Right lung (tissue), 10 donors: ENCODE measurements at places on chromosomes 13 and 19.

DNA sequence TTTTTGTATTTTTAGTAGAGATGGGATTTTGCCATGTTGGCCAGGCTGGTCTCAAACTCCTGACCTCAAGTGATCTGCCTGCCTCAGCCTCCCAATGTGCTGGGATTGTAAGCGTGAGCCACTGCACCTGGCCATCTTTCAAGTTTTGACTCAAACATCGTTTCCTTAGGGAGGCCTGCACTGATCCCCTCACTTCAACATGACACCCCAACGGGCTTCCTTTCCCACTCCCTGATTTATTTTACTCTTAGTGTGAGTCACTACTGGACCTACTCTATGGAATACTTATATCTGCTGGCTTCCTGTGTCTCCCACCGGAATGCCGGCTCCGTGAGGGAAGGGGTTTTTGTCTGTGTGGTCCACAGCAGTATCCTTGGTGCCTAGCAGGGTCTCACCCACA lies 4.5 kb upstream of the ADAMTS10 start:
- no peak for DNase-seq

DNA sequence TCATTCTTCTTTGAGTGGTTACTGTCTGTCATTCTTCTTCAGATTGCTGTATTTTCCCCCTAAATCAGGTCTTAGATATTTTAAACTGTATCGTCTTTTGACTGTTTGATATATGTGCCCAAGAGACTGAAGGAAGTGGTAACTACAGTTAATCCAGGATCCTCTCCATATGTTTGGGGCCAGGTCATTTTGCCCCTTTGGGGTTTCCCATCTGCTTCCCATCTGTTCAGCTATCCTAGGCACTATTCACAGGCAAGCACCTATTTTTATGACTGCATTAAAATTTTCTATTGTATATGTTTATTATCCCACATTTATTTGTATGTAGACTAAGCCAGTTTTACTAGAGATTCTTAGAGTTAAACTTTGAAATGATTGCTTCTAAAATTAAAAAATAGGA lies 244.2 kb downstream of the PCCA start:
- no peak for DNase-seq

DNA sequence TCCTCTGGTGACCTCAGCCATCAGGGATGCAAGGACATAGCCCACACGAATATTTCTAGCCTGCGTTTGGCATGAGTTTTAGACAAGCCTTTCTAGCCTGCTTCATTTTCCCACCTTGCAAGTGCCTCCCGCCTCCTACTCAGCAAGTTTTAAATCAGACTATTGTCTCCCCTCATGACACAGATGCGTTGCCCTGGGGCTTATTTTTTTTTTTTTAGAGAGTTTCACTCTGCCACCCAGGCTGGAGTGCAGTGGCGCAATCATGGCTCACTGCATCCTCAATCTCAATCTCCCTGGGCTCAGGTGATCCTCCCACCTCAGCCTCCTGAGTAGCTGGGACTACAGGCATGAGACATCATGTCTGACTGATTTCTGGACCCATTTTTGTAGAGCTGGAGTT lies 14.6 kb downstream of the GJB2 start:
- no peak for DNase-seq

GRCh38 chr13:51047434-51048165 lies 63.5 kb downstream of the C13orf42 start:
- DNase-seq = no peak

DNA sequence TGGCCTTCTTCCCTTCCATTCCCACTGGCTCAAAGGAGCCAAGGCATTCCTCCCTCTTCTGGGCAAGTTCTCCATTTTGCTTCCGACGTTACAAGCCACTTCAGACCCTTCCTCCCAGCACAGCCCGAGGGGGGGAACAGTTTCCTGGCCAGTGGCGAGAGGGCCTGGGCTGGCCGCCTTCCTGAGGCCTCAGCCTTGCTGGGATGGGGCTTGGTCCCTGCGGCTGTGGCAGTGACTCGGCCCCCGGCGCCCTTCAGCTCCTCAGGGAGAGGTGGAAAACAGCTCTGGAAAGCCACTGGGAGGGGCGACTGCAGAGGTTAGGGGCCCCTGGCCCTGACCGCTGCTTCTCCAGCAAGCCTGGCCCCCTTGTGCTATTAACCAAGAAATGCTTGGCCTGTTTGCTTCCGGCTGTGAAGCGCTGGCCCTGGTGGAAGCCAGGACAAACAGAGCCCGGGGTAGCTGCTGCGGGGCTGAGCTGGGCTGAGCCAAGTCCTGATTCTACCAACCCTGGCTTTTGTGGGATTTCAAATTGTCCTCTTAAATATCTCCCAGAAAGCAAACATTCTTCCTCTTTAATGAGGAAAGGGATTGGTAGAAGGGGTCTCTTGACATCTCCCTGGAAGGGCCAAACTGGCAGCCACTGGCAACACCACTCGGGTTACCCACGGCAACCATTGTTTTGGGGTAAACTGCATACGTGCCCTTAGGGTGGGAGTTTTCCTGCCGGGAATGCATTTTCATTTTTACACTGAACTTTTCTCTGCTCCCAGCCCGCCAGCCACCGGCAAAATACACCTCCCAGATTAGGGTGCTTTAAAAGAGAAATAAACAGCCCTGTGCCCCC lies 38.7 kb downstream of the C13orf46 start:
- no peak for DNase-seq

- no peak for DNase-seq
Measured at GRCh38 chr19:44796701-44797115, 12.2 kb upstream of the BCAM start.

DNA sequence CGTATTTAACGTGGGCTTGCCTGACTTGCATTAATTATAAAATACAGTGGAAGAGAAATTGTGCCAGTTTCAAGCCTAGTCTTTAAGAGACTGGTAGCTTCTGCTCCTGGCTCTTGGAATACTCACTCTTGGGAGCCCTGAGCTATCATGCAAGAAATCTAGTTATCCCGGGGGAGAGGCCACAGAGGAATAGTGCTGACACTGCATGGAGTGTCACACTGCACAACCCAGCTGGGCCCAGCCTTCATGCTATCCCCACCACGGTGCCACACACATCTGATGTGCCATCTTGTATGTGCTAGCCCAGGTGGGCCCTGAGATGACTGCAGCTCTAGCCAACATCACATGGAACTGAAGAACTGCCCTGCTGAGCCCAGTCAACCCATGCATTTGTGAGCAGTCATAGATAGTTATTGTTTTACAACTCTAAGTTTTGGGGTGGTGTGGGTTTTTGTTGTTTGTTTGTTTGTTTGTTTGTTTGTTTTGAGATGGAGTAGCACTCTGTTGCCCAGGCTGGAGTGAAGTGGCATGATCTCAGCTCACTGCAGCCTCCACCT lies 8.3 kb downstream of the MAMSTR start:
- DNase-seq = no peak

- DNase-seq = no peak
Measured at GRCh38 chr13:110123041-110123809, 183.7 kb downstream of the COL4A1 start.

GRCh38 chr19:374183-374885 lies 29.7 kb upstream of the MIER2 start:
- no peak for DNase-seq
